Urinary bladder (tissue), 4 donors: ENCODE measurements at places on chromosomes 2 and 18. TPM values are rescaled to one million over a fixed set of nuclear protein-coding genes. Genes with fewer than 3 reads are reported as not detected.

MC4R gene
- 0.16 TPM for total RNA-seq

DNA sequence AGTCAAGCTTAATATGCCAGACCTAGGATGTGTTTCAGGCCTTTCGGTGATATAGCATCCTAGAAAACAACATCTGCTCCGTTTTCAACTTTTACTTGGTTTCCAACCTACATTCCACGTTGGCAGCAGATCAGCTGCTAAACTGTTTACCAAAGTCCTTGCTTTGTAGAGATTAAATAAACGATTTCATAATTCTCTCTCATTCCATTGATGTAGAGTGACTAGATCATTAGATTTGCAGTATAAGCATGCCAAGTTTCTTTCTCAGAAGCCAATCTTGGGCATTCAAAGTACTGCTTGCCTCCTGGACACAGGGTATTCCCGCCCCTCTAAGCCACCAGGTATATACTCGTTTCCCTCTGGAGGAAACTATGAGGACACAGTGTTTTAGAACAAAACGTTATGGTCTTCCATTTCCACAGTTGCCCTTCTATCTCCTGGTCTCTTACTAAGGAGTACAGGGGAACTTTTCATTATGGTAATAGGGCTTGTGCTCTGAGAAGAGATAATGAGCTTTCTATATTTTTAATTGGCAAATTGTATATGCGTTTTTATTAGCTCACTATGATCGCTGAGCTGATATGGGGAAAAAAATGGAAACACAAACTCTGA is 10.5 kb upstream of the INSIG2 start:
- no peak for DNase-seq

- DNase-seq = no peak
These were observed 208.0 kb downstream of the ZFP36L2 start for GRCh38 chr2:43018179-43019024.

GRCh38 chr2:49248506-49248905 is 94.2 kb upstream of the FSHR start:
- DNase-seq = no peak

GRCh38 chr18:78986018-78986481 is 6.4 kb downstream of the SALL3 start:
- no peak for DNase-seq

- DNase-seq = no peak
These were observed 26.2 kb downstream of the NAB1 start for GRCh38 chr2:190674966-190675650.

KRCC1 gene
- 35.3 TPM for total RNA-seq

PDE1A gene
- 49.9 TPM for total RNA-seq

GRCh38 chr2:108074946-108075345 is 88.6 kb downstream of the SLC5A7 start:
- no peak for DNase-seq

AQP12A gene
- not detected for total RNA-seq

DNA sequence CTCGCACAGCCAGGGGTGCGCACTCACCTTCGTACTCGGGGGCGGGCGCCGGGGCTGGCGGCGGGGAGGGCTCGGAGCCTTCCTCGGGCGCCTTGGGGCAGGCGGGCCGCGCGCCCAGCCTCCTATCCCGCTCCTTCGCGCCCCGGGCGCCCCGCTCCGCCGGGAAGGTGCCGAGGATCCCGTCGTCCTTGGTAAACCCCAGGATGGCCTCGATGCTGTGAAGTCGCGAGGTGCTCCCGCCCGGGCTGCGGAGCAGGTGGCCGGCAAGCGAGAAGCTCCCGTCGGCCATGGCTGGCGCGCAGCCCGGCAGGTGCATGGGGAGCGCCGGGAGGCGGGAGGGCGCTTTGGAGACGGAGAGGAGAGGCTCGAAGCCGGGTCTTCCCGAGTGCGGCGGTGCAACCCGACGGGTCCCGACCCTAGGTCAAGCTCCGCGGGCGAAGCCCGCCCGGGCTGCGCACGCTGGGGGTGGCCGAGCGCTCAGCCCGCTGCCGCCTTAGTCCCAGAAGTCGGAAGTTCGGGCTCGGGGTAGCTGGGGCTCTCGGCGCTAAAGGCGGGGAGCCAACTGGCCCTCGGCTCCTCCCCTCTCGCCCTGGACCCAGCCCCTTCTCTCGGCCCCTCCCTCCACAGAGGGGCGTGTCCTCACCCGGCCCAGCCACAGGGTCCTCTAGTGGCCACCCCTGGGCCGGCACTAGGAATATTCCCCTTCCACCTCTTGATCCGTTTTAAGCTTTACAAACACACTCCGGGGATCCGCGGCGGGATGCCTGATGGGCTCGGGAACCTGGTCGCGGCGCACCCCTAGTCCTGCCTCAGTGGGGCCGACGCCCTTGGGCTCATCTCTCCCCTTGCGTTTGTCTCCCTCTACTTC is at the start of gene RAX:
RAX (minus strand) TSS at position 564 of the 868 bp plus-strand sequence; CDS start at position 316, 248 bp downstream.
- DNase-seq = no peak

GRCh38 chr2:230525682-230526081 is 109.7 kb downstream of the SP100 start:
- no peak for DNase-seq

DNA sequence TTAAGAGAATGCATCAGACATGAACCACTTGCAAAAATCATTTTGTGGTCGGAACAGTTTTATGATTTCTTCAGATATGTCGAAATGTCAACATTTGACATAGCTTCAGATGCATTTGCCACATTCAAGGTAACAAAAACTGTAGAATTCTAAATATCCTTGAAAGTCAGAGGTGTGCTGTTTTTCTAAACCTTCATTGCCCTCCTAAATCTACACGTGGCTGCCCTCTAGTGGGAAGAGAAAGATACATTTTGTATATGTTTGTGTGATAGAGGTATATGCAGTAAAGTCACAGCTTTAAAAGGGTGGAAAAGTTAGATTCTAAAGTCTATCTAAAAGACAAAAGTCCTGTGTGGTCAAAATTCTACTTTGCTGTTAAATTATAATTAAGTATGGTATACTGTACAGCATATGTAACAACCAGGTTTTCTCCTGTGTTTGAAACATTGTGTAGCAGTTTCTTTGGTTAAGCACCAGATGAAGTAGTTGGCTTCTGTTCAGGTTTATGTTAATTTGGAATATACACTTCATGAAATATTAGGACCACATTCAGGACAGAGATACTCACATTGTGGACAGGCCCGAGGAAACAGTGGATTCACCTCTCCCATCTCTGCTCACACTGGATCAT is 65.9 kb upstream of the ITM2C start:
- DNase-seq = no peak

- DNase-seq = no peak
These were observed 128.3 kb downstream of the CYRIA start for GRCh38 chr2:16537347-16537746.

GRCh38 chr2:70795164-70795995 is 4.9 kb upstream of the FIGLA start:
- DNase-seq = no peak
